ENCODE measurements at places on chromosomes 7 and 10.

DNA sequence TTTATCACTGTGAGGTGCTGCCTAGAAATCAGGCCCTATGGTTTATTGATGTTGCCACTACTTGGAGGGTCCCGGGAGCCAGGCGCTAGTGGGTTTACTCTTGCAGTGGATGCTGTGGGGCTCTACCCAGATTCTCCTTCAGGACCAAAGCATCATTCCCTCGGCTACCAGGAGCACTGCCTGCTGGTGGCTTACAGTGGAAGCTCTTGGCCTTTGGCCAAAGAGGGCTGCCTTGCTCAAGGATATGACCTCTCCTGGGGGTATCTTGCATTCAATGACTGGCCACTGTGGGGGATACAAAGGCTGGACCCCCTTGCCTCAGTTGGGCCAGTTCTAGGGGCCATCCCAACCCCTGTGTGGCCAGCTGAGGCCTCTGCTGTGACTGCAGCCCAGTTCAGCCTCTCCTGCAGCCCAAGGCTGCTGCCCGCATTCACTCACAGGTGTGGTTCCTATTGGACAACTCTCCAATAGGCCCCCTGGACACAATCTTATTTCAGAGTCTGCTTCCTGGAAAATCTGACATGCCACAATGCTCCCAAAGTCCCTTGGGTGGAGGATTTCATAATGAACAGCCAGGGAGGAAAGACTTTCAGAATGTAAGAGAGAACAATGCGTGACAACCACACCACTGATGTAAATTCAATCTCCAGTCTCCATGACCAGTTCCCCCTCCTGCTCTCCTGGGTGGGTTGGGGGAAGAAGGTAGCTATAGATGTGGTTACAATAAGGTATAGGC is 196.3 kb downstream of the SNX10 start:
- DNase-seq, result no peak

GRCh38 chr7:74443543-74444247 is 10.0 kb upstream of the GTF2IRD1 start:
- DNase-seq, result no peak

- DNase-seq, result no peak
Observed at GRCh38 chr10:1939016-1939415, 201.7 kb upstream of the ADARB2 start.

- no peak for DNase-seq
Observed at GRCh38 chr7:96300502-96300901, 21.4 kb downstream of the SLC25A13 start.

DNA sequence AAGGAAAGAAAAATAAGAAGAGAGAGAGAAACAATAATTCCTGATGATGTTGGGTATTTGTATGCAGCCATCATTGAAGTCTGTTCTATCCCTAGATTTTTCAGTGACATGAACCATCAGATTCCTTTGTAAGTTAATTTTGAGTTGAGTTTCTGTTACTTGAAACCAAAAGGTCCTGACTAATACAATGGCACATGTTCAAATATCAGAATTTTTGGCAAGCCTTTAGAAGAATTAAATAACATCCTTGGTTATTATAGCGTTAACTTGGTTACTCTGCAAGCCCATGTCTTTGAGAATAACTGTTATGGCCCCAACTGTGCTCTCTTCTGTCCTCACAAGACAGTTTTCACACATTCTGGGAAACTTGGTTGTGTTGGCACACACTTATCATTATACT is 66.5 kb downstream of the SYPL1 start:
- DNase-seq, result no peak

DNA sequence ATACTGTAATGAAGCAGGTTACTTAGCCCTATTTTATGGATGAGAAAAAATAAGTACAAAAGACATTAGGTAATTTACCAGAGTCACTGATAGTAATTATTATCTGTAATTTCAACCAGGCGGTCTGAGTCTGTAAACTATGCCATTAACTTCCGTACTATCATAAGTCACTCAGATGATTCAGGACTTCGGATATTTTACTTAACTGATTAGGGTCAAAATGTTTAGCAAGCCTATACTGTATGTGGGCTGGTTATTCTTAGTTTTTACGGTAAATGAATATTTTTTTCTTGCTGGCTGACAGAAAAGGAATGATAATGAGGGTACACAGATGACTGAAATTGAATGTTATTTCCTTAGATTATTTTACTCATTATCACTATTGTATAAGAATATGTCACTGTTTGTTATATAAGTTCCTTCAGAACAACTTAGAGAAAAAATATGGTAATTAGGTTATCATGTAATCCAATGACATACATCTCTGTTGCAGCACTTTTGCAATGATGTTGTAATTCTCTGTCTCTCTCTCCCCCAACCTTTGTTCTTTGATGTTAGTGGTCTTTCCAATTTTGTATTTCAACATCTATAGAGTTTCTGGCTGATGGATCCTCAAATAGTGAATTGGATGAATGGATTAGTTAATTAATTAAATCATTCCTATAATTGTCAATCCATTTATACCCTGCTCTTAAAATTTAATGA is 165.6 kb downstream of the ZEB1 start:
- DNase-seq, result no peak

GRCh38 chr7:72176875-72177274 is 235.3 kb downstream of the CALN1 start:
- no peak for DNase-seq

- no peak for DNase-seq
Observed at GRCh38 chr10:127776816-127777215, 39.8 kb downstream of the FOXI2 start.
